T-helper 2 cell treated with Interferon-gamma antibody and Interleukin-4, amounts not matched to agents 5 μg/mL and 100 μg/mL, for 36 hours (primary cell): ENCODE measurements at places on chromosomes 12 and 14.
A peak's percentile ranks its signal among the peaks of the same experiment; 100 is the strongest.

GRCh38 chr14:32453857-32454810 lies 125.0 kb downstream of the AKAP6 start:
- no peak for DNase-seq
- no peak overlapping the region for H3K27ac ChIP-seq
- no peaks in the 10 kb centered on the region for H3K36me3 ChIP-seq
- H3K27me3 ChIP-seq, result no peaks in the 10 kb centered on the region

DNA sequence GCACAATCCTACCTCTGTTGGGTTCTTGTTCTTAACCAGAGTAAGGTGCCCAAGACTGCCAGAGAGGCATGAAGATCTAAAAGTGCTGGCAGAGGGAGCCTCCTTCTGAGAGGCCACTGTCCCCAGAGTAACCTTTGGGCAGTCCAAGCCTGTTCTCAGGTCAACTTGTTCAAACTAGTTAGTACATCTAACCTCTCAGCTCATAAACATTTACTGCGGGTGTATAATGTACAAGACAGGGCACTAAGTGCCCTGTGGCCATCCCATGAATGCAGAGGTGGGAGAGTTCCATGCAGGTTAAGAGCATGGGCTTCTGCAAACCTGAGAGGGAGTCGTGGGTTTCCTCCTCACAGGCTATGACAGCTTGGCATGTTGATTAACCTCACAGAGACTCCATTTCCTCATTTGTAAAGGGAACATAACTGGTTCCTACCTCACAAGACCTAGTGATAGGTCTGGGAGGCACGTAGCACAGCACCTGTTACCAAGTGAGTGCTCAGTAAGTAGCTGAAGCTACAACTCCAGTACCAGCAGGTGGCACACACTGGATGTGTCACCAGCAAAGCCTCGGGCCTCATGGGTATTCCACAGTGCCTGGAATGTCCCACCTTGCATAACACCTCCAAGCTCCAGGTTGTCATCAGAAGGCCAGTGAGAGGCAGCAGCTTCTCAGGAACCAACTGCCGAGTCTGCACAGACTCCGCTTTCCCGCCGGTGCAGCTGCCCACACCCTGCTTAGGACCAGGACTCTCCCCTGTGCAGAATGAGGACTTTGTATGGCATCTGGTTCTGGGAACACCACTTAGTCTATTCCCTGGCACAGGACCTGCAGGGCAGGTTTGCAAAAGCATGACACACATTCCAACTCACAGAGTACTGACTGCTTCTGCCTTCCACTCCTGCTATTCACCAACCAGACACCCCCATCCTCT lies 4.4 kb downstream of the VDR start:
- peaks cover 42% of the 10 kb centered on the region for H3K36me3 ChIP-seq
- DNase-seq, result no peak
- H3K4me1 ChIP-seq, result peaks cover 82% of the 10 kb centered on the region
- H3K4me3 ChIP-seq, result peak overlapping the region; percentile 98
- H3K27ac ChIP-seq, result peak overlapping the region; percentile 44
- H3K27me3 ChIP-seq, result no peaks in the 10 kb centered on the region

- H3K27me3 ChIP-seq, result peaks cover 3% of the 10 kb centered on the region
- no peak overlapping the region for H3K4me3 ChIP-seq
- H3K36me3 ChIP-seq, result no peaks in the 10 kb centered on the region
Observed at GRCh38 chr12:131856366-131857097, 28.3 kb downstream of the MMP17 start.

DNA sequence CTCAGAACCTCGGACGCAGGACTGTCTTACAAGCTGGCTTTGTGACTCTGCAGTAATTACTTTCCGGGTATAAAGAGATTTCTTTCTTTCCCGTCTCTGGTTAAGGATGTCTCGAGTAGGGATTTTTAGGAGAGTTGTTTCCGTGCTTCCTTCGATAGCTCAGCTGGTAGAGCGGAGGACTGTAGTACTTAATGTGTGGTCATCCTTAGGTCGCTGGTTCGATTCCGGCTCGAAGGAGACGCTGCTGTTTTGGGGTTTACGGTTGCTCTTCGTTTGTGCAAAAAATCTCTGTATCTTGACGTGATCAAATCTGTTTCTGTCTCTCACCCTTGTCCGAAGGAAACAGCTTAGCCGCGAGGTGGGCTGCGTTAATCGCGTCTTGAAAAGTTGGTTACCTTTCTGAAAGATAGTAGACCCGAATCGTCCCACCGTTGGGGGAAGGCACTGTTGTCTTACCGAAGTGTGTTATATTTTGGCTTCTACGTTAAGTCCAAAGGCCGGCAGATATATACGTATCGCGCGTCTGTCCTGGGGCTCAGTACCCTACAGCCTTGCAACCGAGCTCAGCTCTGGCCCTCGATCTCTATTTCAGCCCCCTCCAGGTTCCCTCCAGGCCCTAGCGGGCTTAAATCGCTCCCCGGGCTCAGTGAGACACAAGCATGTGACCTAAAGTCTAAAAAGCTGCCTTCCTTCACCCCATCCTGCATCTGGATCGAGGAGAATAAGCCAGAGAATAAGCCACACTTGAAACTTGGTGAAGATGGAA lies 1.1 kb upstream of the RNASE4 start:
- peaks cover 12% of the 10 kb centered on the region for H3K4me1 ChIP-seq
- H3K36me3 ChIP-seq, result no peaks in the 10 kb centered on the region
- peak; percentile 79 for DNase-seq
- H3K27me3 ChIP-seq, result no peaks in the 10 kb centered on the region
- no peak overlapping the region for H3K4me3 ChIP-seq

- H3K4me1 ChIP-seq, result peaks cover 4% of the 10 kb centered on the region
- no peak overlapping the region for H3K27ac ChIP-seq
- DNase-seq, result no peak
- no peaks in the 10 kb centered on the region for H3K27me3 ChIP-seq
- peaks cover 6% of the 10 kb centered on the region for H3K36me3 ChIP-seq
Observed at GRCh38 chr14:76015668-76016067, 30.1 kb downstream of the IFT43 start.

DNA sequence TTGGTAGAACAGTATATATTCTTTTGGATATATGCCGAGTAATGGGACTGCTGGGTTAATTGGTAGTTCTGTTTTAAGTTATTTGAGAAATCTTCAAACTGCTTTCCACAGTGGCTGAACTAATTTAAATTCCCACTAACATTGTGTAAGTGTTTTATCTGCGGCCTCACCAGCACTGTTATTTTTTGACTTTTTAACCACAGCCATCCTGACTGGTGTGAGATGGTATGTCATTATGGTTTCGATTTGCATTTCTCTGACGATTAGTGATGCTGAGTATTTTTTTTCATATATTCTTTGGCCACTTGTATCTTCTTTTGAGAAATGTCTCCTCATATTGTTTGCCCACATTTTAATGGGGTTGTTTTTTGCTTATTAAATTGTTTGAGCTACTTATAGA lies 357.4 kb downstream of the C12orf50 start:
- no peak for DNase-seq
- no peak overlapping the region for H3K27ac ChIP-seq
- H3K4me1 ChIP-seq, result no peaks in the 10 kb centered on the region

GRCh38 chr12:62003701-62004100 lies 256.5 kb upstream of the USP15 start:
- H3K4me3 ChIP-seq, result no peak overlapping the region
- H3K4me1 ChIP-seq, result no peaks in the 10 kb centered on the region
- DNase-seq, result no peak
- no peaks in the 10 kb centered on the region for H3K27me3 ChIP-seq

GRCh38 chr12:6833189-6833890 lies 5.1 kb downstream of the P3H3 start:
- peaks cover 19% of the 10 kb centered on the region for H3K27me3 ChIP-seq
- DNase-seq, result no peak
- H3K4me1 ChIP-seq, result peaks cover 13% of the 10 kb centered on the region
- H3K27ac ChIP-seq, result no peak overlapping the region
- no peaks in the 10 kb centered on the region for H3K36me3 ChIP-seq
- H3K4me3 ChIP-seq, result no peak overlapping the region

- no peak for DNase-seq
- H3K4me1 ChIP-seq, result no peaks in the 10 kb centered on the region
- H3K4me3 ChIP-seq, result no peak overlapping the region
- H3K27me3 ChIP-seq, result no peaks in the 10 kb centered on the region
Observed at GRCh38 chr12:130961921-130962451, 8.3 kb downstream of the ADGRD1 start.

DNA sequence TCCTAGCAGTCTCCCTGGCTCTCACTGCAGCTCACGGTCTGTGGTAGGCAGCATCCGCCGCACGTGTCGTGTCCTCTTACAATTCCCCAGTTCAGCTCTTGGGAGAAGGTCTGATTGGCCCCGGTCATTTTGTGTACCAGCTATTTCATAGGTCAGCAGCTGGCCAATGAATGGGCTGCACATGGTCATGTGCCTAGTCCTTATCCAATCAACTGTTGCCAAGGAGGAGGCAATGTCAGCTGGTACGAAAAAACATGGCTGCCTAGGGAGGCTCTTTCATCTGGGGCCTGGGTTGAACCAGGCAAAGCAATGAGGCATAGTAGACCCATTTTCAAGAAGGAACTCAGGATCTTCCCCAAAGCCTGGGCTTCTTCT lies 46.1 kb downstream of the RNFT2 start:
- no peaks in the 10 kb centered on the region for H3K4me1 ChIP-seq
- H3K27me3 ChIP-seq, result no peaks in the 10 kb centered on the region
- H3K27ac ChIP-seq, result no peak overlapping the region
- DNase-seq, result no peak
- no peak overlapping the region for H3K4me3 ChIP-seq

- peaks cover 10% of the 10 kb centered on the region for H3K4me1 ChIP-seq
- no peaks in the 10 kb centered on the region for H3K36me3 ChIP-seq
Observed at GRCh38 chr14:24072436-24072835, 1.1 kb downstream of the CPNE6 start.

DNA sequence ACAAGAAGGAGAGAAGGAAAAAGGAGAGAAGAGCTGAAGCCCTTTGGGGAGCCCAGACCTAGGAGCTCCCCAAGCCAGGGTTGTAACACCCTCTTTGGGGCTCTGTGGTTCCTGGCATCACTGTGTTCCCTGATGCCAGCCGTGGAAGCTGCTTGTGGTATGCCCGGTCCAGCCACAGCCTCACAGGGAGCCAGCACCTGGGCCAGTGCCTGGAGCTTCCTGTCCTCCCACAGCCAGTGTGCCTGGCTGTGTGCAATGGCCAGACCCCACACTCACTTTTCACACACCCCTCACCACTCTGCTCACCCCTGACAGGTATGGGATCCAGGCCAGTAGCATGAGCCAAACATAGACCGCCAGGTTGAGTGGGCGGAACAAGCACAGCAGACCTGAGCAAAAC lies 834.7 kb downstream of the FLRT2 start:
- no peak overlapping the region for H3K4me3 ChIP-seq
- no peaks in the 10 kb centered on the region for H3K36me3 ChIP-seq
- H3K4me1 ChIP-seq, result no peaks in the 10 kb centered on the region
- no peak for DNase-seq

- peaks cover 47% of the 10 kb centered on the region for H3K4me1 ChIP-seq
- H3K27ac ChIP-seq, result peak overlapping the region; percentile 98
- H3K4me3 ChIP-seq, result peak overlapping the region; percentile 81
- H3K27me3 ChIP-seq, result peaks cover 2% of the 10 kb centered on the region
- no peaks in the 10 kb centered on the region for H3K36me3 ChIP-seq
Observed at GRCh38 chr12:57898308-57898970, 42.9 kb upstream of the ATP23 start.

DNA sequence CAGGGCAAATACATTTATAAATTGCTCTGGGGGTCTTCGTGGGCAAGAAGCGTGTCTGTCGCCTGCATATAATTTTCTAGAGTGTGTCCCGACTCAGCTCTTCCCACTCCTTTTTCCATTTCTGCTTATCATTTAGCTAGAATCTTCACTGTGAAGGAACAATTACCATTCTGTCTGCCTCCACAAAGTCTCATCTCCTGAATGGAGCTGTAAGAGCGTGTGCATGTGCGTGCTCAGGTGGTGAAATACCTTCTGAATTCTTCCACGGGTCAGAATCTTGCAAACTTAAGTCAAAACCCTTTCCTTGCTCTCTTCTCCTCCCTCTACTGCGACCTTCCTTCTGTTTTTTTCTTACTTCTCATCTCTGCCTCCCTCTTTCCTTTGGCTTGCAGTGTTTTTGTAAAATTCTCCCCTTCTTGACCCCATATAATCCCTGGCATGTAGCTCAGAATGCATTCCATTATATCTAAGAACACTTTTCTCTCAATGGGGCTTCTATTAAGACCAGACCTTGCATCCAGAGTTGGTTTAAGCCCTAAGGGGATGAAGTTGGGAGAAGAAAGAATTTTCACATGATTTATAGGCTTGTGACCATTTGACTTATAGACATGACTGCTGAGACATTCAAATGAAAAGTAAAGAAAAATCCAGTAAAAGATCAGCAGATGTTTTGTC lies 25.0 kb upstream of the GSG1 start:
- H3K4me3 ChIP-seq, result no peak overlapping the region
- peaks cover 11% of the 10 kb centered on the region for H3K27me3 ChIP-seq
- no peaks in the 10 kb centered on the region for H3K4me1 ChIP-seq
- no peak for DNase-seq

DNA sequence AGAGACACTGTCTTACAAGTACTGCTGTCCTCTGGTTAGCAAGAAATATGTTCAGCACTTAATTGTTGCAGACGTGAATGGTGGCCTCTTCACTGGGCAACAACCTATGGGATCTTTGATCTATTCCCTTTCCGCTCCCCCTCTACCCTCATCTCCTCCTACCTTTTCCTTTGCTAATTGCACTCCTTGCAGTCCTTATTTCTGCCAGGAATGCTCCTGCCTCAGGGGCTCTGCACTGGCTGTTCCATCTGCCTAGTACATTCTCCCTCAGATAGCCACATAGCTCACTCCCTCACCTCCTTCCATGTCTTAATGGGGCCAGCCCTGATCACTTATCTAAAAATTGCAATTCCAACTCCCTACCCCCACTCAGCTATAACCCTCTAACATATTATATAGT lies 4.5 kb upstream of the NFYB start:
- H3K4me1 ChIP-seq, result no peaks in the 10 kb centered on the region
- H3K36me3 ChIP-seq, result no peaks in the 10 kb centered on the region
- H3K27me3 ChIP-seq, result peaks cover 40% of the 10 kb centered on the region
- H3K4me3 ChIP-seq, result no peak overlapping the region
- no peak for DNase-seq

DNA sequence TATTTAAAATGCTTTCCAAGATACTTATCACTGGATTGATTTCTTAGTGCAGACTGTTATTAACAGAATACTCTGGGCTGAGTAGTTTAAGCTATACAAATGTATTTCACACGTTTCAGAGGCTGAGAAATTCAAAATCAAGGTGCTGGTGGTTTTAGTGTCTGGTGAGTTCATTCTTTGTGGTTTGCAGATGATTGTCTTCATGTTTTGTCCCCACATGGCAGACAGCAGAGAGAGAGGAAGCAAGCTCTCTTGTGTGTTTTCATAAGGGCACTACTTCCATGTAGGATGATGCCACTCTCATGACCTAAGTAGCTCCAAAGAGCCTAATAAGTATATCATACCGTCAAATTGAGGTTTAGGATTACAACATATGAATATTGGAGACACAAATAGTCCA lies 1348.9 kb upstream of the FLRT2 start:
- no peaks in the 10 kb centered on the region for H3K27me3 ChIP-seq
- H3K36me3 ChIP-seq, result no peaks in the 10 kb centered on the region
- no peak overlapping the region for H3K4me3 ChIP-seq
- no peaks in the 10 kb centered on the region for H3K4me1 ChIP-seq
- H3K27ac ChIP-seq, result no peak overlapping the region
